Stimulated activated CD8-positive, alpha-beta memory T cell treated with anti-CD3 and anti-CD28 coated beads, Interleukin-7, amount 100 ng/mL, for 1 hour (primary cell): ENCODE measurements at places on chromosomes 7 and 10.

GRCh38 chr10:101301111-101301731 is 52.7 kb upstream of the BTRC start:
- no peak for DNase-seq

- DNase-seq = no peak
Observed at GRCh38 chr10:26468291-26468690, 30.1 kb downstream of the APBB1IP start.

- DNase-seq = no peak
Observed at GRCh38 chr10:79153745-79154144, 85.0 kb downstream of the ZMIZ1 start.

DNA sequence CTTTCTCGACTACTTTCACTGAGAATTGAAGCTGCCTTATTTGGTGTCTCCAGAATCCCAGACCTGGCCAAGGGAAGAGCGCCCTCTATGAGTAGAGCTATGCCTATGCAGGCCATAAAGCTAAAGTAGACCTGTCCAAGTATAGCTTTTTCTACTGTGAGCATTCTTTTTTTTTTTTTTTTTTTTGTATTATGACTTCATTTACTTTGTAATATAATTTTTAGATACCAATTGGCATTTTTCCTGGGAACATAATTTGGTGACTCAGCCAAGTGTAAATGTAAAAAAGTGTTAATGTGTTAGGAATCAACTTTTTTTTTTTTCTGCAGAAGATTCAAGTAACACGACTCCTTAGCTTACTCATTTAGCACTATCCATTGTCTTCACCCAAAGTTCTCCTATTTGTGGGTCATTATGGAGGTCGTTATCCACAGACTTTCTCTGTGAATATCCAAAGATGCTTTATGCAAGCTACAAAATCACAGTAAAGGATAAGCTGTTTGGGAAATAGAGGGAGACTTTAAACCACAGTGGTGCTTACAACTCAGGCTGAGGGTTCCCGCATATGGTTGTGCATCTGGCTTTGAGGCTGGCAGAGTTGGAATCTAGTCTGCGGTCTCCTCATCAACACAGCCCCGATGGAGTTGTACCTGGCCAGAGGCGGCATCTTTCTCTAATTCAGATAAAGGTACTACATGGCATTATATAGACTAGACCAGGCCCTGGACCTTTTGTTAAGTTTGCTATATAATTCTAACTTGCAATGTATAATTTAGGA is 1040.2 kb upstream of the SORCS1 start:
- no peak for DNase-seq

DNA sequence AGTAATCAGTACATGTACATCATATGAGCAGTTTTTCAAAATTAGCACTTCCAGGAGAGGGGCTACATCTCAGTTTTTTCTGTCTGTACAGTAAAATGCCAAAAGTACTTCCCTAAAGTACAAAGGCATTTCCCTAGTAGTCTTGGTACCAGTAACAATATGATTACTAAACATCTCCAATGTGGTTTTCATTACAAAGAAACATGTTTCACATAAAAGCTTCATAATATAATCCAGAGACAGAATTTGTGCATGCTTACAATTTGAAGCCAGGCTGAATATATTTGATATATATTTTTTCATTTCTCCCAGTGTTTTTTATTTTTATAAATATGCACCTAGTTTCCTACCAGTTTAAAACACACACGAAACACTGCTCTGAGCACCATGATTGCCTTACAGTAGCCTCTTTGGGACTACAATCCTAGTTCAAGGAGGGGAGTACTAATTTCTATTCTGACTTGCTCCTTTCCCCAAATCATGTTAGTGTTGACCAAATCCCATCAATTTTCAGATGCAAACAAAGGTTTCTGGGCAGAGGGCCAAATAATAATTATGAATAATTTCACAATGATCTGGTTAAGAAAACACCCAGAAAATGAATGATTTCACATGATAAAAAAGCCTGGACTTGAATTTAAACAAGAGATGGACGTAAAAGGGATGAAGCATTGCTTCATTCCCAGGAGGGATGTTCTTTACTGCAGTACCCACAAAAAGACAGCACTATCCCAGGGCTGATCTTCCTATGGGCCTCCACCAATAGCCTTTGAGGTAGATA is 201.3 kb downstream of the SLC25A13 start:
- DNase-seq = no peak

GRCh38 chr10:80444646-80445319 is 9.3 kb upstream of the TSPAN14 start:
- DNase-seq = peak; percentile 49
